ENCODE measurements at places on chromosomes 1 and 21.
A peak's percentile ranks its signal among the peaks of the same experiment; 100 is the strongest.

- no peak for DNase-seq
Observed at GRCh38 chr1:234372011-234372757, 1.1 kb upstream of the COA6 start.

GRCh38 chr1:94240822-94241221 lies 3.4 kb upstream of the ARHGAP29 start:
- no peak for DNase-seq

DNA sequence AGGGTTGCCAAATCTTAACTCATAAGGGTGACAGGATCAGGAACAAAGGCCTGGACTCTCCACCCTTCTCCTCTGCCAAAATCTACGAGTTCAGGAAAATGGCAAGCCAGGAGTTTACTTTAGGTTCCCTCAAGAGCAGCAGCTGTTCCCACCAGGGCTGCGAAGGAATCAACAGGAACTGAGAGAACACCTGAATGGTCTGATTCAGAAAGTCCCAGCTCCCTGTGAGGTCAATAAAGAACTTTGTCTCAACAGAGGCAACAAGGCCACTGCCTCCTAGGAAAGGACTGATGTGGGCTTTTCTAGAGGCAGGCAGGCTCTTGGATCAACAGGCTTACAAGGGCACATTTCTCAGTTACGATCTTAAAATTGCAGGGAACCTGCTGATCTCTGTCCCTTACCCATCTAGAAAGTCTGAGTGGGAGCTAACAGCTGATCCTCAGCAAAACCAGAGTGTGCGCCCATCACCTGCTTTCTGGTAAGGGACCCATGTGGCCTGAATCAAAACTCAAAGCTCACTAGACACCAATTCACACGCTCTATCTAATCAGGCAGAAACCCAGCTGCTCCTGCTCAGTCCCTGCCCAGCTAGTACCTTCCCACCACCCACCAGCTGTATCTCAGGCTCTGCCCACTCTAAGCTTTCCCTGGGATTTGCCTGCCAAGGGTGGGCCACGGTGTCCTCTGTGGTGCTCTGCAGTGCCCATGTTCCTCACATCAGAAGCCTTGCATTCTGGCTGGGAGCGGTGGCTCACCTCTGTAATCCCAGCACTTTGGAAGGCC lies 83.1 kb downstream of the CAPZB start:
- no peak for DNase-seq

- no peak for DNase-seq
Observed at GRCh38 chr1:234684856-234685255, 74.9 kb upstream of the IRF2BP2 start.

- DNase-seq = no peak
Observed at GRCh38 chr1:108719656-108720435, 7.1 kb downstream of the FNDC7 start.

DNA sequence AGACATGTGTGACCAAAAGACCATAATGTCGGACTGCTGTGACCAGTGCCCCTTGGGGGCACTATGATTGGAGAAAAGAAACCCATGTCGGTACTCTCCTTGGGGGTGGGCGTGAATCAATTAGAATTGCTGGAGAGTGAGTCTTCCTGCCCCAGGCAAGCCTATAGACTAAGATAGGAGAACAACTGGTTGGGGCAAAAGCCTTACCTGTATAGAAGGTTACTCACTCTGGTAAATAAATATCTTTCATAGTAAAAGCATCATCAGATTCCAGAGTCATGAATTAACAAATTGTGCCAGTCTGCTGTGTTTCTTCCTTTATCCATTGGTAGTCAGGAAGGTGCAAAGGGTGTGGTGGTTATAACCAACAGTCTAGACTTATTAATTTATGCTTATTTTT lies 2.9 kb upstream of the PTGFRN start:
- DNase-seq = no peak

DNA sequence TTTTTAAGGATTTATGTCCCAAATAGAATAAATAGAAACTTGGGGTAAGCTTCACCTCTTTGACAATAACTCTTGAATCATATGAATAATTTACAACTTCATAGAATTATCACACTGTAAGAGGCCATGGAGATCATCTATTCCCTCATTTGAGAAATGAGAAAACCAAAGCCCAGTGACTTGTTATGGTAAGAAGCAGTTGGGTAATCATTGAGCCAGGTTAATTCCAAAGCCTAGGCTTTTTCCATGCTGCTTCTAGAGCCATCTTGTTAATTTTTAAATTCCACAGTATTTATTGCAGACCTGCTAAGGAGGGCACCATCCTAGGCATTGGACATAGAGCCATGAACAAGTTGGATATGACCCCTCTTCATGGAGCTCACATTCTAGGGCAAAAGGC lies 160.5 kb downstream of the CDC7 start:
- no peak for DNase-seq

DNA sequence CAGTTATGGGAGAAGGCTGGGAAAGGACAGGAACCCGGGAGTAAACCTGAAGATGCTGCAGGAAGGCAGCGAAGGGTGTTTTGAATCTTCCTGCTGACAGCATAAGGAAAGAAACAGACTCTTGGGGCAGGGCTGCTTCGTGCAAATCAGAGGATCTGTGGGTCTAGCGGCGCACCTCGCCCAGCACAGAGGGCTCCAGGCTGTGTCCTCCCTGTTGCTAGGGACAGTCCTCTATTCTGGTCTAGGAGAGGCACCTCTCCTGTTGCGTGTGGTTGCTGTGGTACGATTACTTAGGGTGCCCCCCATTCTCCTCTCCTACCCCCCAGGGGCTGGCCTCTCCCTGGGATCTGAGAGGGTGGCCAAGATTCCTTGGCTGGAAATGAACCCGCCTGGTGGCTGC lies 11.4 kb downstream of the C2CD2 start:
- DNase-seq = no peak

DNA sequence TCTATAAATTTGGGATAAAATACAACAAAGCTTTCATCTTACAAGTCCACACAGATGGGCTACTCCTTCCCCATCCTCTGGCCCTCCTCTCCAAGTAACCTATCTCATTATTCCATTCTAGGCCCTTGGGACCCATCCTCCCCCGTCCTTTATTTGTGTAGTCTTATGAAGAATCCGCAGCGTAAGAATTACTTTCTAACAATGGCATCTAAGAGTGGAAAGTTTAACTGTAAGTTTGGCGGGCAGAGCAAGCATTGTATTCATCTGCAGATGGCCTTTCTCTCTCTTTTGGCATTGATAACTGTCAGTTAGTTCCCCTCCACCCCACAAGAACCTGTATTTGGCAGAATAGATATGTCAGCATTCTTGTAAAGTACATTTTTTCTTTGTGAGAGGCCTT lies 91.9 kb upstream of the TSPAN2 start:
- no peak for DNase-seq

DNA sequence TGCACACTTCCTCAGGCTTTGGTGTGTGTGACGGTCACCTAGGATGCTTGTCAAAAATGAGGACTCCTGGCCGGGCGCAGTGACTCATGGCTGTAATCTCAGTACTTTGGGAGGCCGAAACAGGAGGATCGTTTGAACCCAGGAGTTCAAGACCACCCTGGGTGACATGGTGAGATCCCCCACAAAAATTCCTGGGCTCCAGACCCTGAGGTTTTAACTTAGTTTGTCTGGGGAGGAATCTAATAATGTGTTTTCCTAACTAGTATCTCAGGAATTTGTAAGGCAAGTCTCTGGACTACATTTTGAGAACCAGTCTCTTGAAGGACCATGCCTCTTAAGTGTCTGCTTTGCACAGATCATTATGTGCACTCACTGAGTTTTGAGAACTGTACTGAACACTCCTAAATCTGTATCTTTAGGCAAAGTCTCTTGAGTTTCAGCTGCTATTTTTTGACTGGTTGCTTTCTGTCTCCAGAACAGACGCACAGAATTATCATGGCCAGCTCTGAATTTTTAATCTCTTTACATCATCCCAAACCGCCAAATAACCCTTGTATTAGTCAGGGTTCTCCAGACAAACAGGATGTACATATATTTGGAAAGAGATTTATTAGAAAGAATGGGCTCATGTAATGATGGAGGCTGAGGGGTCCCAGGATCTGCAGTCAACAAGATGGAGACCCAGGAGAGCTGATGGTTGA lies 45.5 kb upstream of the VANGL1 start:
- DNase-seq = no peak

DNA sequence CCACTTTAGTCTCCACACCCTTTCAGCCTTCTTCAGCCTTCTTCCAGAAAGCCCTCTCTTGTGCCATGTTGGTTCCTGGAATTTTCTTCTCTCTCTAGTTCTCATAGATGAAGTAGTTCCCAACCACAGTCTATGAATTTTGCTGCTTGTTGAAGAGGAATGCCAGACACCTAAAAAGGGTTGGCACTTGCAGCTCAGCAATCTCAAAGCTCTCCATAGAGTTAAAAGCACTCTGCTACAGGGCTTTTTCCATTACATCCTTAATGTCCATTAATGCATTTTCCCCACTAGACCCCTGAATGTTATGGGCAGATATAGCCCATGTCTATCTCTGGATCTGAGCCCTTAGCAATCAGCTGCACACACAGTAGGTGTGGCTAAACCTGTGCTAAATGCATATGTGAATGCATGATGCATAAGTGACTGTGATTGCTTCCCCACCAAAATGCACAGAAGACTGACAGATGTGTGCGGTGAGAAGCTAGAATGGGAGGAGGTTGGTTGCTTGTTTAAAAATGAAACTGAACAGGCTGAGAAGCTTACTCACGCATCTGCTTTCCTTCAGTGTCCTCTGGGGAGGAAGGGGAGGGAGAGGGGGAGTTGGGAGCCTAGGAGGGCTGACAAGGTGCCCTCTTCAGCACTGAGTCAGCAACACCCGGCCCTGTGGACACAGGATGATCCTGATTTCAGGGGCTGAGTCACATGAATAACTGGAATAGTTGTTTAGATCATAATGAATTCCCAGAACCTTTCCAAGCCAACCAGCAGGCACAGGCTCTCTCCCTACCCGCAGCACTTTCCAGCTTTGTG lies 146.1 kb upstream of the FGGY start:
- no peak for DNase-seq

- DNase-seq = no peak
Observed at GRCh38 chr1:103108376-103109150, at the start of gene COL11A1. TSS of gene COL11A1 (minus strand) at chr1:103108522. CDS start at chr1:103108178, 344 bp downstream.

- DNase-seq = no peak
Observed at GRCh38 chr1:228007801-228008341, 1.1 kb downstream of the WNT3A start.

- no peak for DNase-seq
Observed at GRCh38 chr1:209455145-209455544, 128.4 kb upstream of the CAMK1G start.

- DNase-seq = no peak
Observed at GRCh38 chr1:24108334-24109165, 3.4 kb downstream of the MYOM3 start.

DNA sequence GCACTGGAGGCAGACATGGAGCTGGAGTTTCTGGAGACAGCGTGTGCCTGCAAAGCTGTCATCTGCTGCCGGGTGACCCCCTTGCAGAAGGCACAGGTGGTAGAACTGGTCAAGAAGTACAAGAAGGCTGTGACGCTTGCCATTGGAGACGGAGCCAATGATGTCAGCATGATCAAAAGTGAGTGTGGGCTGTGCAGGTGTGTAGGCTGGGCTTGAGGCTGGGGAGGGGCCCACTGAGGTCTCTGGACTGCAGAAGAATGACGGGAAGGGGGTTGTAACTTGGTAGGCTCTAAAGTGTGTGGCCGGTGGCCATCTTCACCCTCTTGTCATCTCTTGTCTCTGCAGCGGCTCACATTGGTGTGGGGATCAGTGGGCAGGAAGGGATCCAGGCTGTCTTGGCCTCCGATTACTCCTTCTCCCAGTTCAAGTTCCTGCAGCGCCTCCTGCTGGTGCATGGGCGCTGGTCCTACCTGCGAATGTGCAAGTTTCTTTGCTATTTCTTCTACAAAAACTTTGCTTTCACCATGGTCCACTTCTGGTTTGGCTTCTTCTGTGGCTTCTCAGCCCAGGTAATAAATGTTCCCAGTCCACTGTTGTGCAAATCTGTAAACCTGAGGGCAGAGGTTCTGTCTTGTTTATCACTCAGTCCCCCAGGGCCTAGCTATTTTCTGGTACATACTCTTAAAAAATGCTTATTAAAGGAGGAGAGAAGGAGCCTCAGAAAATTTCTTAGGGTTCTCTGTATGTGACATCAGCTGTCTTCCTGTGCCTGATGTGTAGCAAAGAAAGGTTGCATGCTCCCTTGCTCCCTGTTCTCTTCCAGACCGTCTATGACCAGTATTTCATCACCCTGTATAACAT lies 19.9 kb downstream of the ATP8B2 start:
- DNase-seq = peak; percentile 83

DNA sequence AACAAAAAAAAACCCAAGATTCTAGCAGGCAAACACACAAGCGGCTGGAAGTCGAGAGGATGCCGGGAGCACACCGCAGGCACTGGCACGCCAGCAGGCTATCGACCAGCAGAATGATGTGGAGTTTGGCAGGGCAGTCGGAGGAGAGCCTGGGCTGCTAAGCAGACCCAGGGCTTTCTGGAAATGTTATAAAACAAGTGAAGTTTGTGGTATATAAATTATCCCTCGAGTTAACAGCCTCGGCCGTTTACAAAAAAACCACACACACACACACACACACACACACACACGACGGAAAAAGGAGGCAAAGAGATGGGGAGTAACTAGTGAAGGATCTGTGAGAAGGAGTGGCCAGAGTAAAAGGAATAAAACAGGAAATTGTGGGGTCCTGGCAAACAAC lies 87.2 kb upstream of the IVNS1ABP start:
- DNase-seq = no peak

DNA sequence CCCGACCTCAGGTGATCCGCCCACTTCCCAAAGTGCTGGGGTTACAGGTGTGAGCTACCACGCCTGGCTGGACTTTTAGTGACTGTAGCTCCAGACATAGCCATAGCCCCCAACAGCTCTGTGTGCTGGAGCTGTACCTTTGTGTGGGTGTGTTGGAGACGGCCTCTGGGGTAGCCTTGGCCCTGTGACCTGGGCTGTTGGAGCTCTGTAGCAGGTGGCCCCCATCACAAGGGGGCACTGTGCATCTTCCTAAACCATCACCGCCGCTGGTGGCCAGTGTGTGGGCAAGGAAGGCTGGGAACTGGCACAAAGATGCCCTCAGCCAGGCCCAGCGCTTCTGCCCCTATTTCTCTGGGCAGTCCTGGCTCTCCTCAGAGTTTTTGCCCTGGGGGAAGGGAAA lies 38.4 kb upstream of the FOXO6 start:
- DNase-seq = peak; percentile 23

DNA sequence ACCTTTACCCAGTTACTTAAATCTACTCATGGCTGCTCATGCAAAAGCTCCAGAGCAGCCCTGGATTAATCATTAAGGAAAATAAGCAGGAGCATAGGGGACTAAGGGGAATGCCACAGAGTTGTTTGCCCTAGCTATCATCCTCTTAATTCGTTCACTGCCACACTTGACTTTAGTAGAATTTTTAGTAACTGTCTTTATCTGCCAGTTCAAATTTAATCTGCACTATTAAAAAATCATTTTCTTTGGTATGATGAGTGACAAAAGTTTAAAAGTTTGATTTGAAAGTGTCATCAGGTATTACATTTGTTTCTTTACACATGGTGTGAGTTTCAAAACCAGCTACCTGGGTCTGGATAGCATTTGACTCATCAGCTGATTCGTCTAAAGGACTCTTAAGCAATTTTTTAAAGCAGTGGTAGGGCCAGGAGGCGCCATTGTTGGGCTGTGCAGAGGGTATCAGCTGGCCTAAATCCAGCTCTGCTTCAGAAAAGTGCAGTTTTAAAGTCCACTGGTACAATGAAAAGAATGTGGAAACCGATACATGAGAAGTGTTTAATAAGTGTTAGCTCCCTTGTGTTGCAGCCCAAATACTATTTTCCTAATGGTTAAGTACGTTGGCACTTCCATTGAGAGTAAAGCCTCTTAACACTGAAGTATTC lies 69.9 kb upstream of the DR1 start:
- no peak for DNase-seq

All from CD4-positive, alpha-beta T cell treated with Interleukin-1 beta for 1 hour (primary cell).